ENCODE measurements at places on chromosomes 5 and 9.

- DNase-seq: no peak
These were observed 109.9 kb downstream of the PHF2 start for GRCh38 chr9:93686127-93686879.

GRCh38 chr5:36089989-36090388 lies 23.3 kb upstream of the UGT3A2 start:
- DNase-seq: peak; percentile 41

- no peak for DNase-seq
These were observed 170.1 kb downstream of the GABBR2 start for GRCh38 chr9:98538626-98539031.

- DNase-seq: no peak
These were observed 122.0 kb downstream of the GALNT10 start for GRCh38 chr5:154312576-154312975.

DNA sequence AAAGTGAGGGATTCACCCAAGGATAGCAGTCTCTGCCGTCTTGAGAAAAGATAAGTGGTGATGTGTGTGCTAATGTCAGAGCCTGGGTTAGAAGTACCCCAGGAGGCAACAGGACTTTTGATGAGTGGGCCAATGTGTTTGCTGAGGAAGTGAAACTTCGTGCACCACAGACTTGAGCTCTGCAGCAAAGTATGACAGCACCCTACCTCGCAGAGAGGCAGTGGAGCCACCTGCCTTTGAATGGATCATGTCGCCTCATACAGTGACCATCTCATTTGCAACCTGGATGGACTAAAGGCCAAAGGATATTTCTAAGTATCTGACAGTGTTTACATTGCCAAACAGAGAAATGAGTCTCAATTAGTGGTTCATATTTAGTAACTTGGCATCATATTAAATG lies 593.9 kb upstream of the GRAMD2B start:
- no peak for DNase-seq

GRCh38 chr9:131629825-131630204 lies 84.5 kb downstream of the PRRT1B start:
- DNase-seq: no peak

DNA sequence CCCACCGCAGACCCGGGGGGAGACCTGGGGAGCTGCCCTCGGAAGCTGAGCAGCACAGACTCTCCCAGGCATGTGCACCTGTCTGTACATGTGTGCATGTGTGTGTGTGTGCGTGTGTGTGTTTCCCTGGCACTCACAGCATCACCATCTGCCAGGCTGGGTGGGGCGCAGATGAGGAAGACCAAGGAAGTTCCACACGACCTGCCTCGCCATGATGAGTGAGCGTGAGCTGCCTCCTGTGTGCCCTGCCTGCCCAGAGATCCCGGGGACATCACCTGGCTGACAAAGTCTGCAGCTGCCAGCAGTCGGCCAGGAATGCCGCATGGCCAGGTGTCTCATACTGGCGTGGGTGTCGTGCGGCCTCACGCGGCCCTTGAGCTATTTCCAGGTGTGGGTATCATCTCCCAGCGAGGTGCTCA lies 4.0 kb upstream of the GPSM1 start:
- no peak for DNase-seq

DNA sequence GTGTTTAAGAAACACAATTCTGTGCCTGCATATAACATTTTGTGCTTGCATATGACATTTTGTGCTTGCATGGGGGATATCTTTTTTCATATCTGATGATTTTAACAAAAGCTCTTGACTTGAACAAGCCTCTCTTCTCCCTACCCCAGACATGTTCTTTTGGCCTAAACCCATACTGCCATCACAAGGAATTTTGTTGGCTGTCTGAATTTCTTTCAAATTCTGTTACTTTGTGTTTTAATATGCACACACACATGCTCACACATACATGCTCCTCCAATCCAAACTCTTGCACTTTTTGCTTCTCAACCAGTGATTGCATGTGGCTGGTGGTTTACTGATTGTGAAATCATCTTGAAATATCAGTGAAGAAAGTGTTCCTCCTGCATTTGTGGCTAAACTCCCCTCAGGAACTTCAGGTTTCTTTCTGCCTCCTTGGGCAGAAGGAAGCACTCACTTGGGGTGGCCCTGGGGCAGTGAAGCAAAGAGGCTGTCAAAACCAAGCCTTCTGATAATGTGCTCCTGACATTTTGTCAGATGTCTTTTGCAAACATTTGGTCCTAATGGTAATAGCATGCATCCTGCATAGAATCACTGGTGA lies 377.2 kb upstream of the KLF4 start:
- DNase-seq: no peak

- no peak for DNase-seq
These were observed 52.4 kb upstream of the HMHB1 start for GRCh38 chr5:143759396-143760130.

GRCh38 chr9:124284940-124285441 lies 27.2 kb downstream of the NEK6 start:
- no peak for DNase-seq

GRCh38 chr9:125494653-125494915 lies 212.4 kb downstream of the MAPKAP1 start:
- DNase-seq: no peak

DNA sequence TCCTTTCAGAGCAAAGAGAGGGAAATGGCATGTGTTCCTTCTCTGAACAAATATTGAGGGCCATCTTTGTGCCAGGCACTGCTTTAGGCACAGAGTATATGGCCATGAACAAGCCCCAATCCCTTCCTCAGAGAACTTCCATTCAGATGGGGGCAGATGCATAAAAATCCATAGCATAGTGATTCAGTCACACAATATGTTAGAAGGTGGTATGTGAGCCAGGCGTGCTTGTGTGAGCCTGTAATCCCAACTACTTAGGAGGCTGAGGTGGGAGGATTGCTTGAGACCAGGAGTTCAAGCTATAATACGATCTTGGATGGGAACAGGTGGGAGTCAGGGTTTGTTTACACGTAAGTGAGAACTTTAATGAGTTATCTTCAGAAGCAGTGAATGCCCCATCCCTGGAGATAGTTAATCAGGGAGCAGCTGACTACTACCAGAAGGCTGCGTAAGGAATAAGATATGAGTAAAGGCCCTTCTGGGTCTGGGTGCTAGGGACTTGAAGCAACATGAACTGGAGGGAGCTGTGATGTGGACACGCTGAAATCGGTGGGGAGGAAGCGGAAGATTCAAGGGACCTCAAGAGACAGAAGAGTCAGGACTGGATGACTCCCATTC lies 27.1 kb downstream of the NANS start:
- no peak for DNase-seq

GRCh38 chr9:12915366-12915954 lies 140.6 kb downstream of the LURAP1L start:
- DNase-seq: no peak

DNA sequence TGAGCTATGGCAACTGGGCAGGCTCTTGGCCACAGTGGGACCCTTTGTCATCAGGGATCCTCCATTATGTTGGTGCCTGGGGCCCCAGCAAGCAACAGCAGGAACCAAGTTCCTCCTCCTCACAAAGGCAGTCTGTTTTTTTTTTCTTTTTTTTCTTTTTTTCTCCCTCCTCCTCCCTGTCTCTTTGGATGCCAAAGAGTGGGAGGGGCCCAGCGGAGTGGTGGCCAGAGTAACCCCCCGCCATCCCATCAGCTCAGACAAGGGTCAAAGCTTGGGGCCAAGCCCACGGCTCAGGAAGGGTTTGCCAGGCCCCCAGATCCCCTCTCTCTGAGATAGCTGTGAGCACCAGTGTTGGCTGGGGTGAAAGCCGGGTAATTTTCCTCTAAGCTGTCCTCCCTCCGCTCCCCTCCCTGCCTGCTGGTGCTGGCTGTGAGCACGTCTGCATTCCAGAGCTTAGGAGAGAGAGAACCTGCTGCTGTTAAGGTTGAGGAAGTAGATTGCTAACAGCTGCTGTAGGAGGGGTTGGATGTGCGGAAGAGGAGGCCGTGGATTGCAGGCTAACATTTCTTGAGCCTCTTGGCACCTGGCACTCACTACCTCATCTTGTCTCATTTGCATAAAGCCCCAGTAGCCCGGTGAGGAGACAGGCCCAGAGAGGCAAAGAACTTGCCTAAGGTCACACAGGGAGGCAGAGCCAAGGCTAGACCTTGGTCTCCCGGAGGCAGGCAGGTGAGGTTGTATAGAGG lies 21.2 kb downstream of the GSN start:
- no peak for DNase-seq

DNA sequence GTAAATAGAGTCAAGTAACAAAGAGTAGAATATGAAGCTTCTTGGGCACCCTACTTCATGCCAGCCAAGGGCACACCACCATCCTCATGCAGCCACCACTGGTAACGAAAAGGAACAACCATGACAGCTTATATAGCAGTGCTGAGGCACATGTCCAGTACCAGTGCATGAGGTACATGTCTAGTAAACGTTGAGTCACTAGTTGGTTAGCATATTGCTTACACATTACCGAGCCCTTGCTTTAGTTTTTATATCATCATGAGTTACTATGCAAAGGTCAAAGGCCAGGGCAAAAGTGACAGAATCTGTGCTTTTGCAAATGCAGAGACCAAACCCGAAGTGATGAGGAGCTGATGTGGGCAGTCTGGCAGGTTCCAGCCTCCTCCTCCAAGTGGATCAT lies 147.1 kb upstream of the MAP1B start:
- no peak for DNase-seq

DNA sequence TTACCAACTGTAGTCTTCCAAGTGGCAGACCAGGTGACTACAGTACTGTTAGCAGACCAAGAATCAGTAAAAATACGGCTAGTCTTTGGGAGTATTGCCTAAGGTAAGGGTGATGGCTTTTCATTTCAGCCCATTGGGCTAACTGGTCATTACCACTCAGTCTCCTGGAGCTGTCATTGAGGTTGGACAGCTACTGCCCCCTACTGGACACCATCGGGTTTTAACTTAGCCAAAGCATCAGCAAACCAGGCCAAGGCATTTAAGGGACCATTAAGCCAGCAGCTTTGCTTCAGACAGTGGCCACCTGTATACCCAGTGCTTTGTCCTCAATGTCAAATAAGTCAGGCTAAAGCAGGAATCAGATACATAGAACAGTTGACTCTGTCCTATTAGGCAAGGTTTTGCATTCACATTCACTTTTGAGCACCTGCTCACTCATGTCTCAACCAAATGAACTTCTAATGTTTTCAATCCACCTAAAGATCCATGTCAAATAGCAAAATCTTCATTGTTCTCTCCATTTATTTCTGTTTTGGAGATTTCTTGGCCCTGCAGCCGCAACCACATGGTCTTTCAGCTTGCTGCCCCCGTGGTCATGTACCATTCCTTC lies 117.2 kb downstream of the INVS start:
- peak; percentile 44 for DNase-seq

DNA sequence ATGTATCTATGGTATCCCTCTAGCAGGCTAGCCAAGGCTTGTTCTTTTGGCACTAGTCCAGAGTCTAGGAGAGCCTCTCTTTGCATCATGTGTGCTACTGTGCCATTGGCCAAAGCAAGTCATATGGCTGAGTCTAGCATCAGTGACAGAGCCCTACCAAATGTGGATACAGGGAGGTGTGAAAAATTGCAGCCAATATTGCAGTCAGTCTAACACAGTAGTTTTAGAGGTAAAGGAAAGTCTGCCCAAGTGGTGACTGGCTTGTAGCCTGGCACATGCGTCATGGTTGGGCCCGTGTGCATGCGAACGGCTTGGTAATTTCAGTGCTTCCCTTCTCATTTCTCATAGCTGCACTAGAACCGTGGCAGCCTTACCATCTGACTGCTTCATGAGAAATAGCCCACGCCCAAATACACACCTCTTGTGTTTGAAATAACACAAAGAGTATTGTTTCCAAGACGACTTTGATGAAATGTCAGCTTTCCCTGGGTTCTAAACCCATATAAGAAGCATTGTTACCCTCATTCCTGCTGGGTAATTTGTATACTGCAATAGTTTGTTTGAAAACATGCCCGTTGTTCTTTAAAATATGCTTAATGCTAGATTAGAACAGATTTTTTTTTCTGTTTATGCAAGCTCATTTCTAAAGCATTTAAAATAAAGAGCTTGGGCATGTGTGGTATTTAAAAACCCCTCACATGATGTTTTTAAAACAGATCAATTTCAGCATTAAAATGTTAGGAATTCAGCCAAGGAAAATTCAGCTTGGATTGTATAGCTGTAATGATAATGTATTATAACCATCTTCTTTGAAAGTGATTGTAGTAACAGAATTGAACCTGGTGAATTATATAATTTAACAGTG lies 113.2 kb downstream of the TLE4 start:
- no peak for DNase-seq

DNA sequence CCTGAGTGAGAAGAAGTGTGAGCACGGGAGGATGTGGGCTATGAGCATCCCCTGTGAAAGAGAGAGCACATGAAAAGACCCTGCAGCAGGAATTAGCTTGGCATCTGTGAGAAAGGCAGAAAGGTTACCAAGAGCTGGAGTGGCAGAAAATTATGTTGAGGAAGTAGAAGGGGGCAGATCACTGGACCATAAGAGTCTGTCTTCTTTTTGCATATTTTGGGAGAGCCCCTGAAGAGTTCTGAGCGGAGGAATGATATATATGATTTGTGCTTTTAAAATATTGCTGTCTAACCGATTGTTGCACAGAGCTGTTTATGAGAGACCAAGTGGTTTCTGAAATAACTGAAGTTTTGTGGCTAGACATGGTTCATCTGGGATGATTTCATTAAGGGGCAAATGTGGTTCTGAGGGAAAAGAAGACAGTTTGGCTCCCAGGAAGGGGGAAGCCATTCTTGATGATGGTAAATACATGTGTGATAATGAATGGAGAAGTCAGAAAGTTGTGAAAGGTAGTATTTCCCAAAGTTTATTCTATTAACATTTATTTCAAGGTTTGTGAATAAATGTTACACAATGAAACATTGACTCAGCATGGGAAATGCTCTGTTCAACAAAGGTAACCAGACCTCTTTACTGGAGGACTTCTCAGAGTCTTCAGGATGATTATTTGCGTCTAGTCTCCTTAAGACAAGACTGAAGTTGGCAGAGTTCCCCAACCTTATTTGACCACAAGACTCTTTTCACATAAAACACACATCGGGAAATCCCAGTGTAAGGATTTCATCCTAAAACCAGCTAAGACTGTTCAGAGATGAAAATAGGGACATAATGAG lies 31.5 kb upstream of the ADRB2 start:
- no peak for DNase-seq

DNA sequence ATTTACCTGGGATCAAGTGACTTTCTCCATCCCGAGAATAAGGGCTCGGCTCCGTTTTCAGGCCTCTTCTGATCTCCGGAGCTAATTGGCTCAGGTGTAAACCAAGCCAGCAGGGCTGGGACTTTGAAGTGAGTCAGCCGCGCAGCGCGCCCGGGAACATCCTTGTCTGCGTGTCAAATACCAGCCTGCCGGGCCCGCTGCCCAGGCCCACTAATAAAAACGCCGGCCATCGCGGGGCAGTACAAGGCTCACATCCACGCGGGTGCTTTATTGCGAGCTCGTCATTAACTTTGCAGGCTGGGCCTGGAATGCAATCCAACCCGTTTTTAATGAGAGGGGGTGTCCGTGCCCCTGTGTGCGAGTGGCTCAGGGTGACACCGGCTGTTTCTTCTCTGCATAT lies 416.8 kb downstream of the IRX2 start:
- DNase-seq: no peak

- no peak for DNase-seq
These were observed 4.5 kb upstream of the NDST1 start for GRCh38 chr5:150503386-150503785.

DNA sequence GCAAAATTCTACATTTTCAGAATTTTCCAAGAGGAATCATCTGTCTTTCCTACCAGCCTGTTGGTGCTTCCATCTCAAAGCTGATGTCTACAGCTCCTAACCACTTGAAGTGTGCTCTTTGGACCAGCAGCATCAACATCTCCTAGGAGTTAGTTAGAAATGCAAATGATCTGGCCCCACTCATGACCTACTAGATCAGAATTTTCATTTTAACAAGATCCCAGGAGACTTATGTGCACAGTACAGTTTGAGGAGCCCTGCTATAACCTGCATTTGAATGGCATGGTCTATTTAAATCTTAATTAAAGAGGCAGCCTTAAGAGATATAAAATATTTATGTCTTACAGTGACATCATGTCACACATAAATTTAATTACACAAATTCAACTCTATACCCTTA lies 33.8 kb downstream of the ITK start:
- no peak for DNase-seq

Data from Jurkat, Clone E6-1 (cell line).